ENCODE measurements at places on chromosomes 11 and 22.

DNA sequence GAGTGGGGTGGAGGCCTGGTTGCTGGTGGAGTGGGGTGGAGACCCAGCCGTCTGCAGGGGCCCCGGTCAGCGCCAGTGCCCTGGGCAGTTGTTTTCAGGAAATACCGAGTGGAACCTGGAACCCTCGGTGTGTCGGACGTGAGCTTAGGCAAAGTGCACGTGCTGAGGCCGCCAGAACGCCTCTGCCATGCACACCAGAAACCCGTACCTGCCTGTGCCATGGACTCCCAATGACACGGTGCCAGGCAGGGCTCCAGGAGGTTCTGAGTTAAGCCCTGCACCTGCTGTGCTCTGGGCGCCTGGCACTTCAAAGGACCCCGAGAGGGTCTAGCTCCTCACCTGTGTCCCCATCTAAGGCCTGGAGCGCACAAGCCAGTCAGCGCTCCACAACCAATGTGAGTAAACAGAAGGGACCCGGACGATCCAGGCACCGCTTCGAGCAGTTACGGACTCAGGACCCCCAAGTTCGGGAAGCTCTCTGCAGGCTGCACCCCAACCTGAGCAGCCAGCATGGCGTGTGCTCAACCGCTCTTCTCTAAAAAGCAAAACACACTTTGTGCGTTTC is 12.3 kb downstream of the TOLLIP start:
- DNase-seq, result no peak

DNA sequence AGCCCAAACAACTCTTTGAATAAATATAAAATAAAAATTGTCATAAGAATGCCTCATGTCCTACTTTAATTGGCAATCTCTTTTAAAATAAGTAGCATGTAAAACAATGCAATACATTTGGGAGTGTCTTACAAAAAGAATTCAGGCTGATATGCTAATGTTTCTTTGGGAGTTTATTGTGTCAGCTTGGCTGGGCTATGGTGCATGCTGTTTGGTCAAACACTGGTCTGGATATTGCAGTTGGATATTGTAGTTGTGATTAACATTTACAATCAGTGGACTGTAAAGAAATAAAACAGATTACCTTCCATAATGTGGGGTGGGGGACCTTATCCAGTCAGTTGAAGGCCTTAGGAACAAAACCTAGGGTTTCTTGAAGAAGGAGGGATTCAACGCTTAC is 37.0 kb upstream of the B3GAT1 start:
- DNase-seq, result no peak

GRCh38 chr11:84419616-84420015 is 1133.4 kb upstream of the CCDC90B start:
- no peak for DNase-seq

DNA sequence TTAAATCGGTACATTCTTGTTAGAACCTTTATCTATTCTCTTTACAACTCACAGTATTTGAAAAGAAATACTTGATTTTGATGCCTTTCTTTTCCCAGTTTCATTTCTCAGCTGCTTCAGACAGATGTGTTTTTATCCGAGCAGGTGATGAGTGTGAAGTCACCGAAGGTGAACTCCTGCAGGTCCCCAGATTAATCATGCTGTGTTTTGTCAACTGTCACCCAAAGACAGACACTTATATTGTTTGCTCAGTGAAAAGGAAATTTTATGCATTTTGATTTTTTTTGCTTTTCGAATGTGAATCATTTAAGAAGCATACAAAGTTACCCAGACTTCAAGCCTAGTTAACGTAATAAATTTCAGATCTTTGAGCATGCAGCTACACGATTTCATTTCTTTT is 7.8 kb upstream of the TMPRSS13 start:
- DNase-seq, result no peak

- no peak for DNase-seq
Observed at GRCh38 chr11:86515297-86516094, 140.8 kb downstream of the CCDC81 start.
